ENCODE measurements at places on chromosomes 3 and 15.

GRCh38 chr15:53962646-53963561 lies 15.3 kb upstream of the UNC13C start:
- no peak for DNase-seq

GRCh38 chr3:37997342-37997741 lies 6.8 kb downstream of the VILL start:
- no peak for DNase-seq

DNA sequence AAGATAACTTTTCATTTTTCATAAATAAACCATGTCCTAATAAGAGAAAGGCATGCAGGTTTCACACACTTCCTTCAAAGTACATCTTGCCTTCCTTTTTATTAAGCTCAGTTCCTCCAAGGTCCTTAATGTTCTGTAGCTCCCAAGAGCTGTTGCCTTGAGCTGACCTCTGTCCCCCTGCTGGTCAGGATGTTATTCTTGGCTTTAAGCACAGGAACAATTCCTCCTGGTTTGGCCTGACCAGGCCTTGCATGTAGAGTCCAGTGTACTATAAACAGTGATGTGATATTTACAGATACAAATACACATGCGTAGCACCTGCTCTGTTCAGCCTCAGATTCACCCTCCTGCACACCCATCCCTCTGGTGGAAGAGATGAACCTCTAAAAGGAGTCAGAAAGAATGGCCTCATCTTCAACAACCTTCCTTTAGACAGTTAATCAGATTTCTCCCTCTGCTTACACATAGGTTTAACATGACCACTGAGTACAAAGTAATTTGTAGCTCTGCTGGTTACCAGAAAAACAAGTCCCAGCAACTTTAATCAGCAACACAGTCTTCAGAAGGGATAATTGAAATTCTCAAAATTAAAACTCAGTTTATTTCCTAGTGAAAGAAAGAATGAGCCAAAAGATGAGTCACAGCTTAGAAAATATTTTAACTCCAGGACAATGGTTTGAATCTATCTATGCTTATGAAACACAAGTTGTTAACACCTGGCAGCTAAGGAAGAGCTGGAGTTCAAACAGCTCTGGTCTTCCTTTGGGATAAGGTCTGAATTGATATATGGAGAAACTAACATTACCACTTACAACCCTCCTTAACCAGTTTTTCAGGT lies 46.5 kb downstream of the PTPN9 start:
- peak; percentile 21 for DNase-seq

- no peak for DNase-seq
These were observed 327.4 kb downstream of the NAALADL2 start for GRCh38 chr3:175186511-175186910.

DNA sequence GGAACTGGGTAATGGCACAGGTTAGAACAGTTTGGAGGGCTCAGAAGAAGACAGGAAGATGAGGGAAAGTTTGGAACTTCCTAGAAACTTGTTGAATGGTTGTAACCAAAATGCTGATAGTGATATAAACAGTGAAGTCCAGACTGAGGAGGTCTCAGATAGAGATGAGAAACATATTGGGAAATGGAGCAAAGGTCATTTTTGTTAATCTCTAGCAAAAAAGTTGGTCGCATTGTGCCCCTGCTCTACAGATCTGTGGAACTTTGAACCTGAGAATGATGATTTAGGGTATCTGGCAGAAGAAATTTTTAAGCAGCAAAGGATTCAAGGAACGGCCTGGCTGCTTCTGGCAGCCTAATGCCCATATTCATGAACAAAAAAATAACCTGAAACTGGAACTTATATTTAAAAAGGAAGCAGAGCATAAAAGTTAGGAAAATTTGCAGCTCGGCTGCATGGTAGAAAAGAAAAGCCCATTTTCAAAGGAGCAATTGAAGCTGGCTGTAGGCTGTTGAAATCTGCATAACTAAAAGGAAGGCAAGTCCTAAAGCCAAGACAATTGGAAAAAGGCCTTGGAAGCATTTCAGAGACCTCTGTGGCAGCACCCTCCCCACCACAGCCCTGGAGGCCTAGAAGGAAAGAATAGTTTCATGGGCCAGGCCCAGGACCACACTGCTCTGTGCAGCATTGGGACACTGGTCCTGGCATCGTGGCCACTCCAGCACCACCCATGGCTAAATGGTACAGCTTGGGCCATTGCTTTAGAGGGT lies 182.6 kb upstream of the CD96 start:
- no peak for DNase-seq

- DNase-seq, result peak; percentile 61
These were observed 236.5 kb downstream of the WDR72 start for GRCh38 chr15:53522991-53523390.

- peak; percentile 7 for DNase-seq
These were observed 23.1 kb downstream of the CXCR6 start for GRCh38 chr3:45966371-45966791.
